ENCODE measurements at places on chromosomes 6 and 20.
A peak's percentile ranks its signal among the peaks of the same experiment; 100 is the strongest.

GRCh38 chr20:34703424-34704176, 544 bp upstream of the TP53INP2 start:
- DNase-seq, result no peak

DNA sequence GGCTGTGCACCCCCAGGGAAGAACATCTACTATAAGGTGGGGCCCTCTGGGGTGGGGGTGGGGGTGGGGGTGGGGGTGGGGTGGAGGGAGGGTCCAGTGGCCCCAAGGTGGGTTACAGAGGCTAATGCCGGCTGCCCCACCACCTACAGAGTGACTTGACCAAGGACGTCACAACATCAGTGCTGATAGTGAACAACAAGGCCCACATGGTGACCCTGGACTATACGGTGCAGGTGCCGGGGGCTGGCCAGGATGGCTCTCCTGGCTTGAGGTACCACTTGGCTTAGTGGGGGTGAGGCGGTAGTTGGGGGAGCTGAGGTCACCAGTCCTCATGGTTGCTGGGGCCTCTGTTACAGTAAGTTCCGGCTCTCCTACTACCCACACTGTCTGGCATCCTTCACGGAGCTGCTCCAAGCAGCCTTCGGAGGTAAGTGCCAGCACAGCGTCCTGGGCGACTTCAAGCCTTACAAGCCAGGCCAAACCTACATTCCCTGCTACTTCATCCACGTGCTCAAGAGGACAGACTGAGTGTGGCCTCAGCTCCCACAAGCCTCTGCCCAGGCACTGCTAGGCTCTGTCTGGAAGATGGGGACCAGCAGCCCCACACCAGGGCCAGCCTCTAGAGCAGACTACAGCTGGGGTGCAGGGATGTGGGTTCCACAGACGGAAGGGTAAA, 2.8 kb downstream of the GNMT start:
- no peak for DNase-seq

- DNase-seq, result no peak
Observed at GRCh38 chr6:2266841-2267240, 21.4 kb upstream of the GMDS start.

DNA sequence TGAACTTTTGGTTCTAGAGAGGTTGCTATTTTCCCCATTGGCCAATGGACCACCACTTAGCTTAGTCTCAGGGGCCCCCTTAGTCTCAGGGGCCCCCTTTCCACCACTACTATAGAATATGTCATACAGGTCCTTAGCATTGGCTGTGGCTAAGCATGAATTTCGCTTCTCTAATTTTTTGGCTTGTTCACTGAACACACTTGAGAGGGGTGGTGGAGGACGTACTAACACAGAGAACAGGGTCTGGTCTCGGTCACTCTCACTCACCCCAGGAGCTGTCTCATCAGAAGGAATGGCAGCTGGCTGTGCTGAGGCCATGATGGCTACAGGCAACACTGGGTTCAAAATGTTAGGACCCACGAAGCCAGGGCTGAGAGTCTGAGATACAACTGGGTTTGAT, 30.3 kb downstream of the ZNF318 start:
- no peak for DNase-seq

- DNase-seq, result peak; percentile 71
Observed at GRCh38 chr6:24283043-24283985, 74.5 kb downstream of the DCDC2 start.

DNA sequence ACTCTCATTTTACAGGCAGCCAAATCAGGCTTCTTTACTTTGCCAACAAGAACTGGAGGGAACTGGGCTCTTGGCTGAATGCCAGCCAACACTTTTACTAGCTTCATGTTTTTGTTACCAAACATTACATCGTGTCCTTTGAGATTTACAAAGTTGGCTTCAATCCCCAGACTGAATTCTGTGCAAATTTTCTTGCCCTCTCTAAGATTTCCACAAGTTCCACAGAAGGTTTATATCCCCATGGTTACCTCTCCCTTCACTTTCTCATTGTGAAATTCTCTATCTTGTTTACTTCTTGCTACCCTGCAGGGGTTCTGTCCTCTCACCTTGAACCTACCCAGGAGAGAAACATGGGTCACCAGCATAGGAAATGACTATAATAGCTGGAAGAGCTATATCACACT, 37.6 kb upstream of the PLCB1 start:
- no peak for DNase-seq

DNA sequence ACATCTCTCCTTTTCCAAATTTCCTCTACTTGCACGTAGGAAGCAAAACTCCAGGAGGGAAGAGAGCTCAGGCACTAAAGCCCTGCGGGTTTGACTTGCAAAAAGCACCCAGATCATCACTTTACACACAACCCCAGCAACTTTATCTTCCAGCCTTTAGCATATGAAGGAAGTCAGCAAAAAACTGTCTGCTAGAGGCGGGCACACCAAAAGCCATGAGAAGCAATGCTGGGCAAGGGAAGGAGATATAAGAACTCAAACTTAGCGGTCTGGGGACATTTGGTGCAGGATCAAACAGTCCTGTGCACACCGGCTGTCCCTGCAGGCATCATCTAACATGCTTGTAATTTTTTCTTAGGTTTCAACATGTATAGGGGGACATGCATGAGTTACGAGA, 113.3 kb downstream of the JPH2 start:
- no peak for DNase-seq

DNA sequence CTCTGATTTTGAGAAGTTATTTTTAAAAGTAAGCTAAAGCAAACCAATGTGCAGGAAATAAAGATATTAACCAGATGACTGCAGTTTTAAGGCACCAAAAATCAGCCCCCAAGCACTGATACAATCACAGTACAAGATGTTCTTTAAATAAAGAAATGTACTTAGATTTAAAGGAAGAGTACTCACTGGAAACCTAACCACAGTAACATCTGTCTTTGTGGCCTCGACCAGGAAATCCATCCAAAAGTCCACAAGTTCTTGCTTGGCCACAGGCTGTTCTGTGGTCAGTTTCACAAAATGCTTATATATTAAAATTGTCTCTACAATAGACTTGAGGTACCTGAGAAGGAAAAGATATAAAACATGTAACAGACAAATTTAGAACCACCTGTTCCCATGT, 105.9 kb upstream of the MAP7 start:
- no peak for DNase-seq

DNA sequence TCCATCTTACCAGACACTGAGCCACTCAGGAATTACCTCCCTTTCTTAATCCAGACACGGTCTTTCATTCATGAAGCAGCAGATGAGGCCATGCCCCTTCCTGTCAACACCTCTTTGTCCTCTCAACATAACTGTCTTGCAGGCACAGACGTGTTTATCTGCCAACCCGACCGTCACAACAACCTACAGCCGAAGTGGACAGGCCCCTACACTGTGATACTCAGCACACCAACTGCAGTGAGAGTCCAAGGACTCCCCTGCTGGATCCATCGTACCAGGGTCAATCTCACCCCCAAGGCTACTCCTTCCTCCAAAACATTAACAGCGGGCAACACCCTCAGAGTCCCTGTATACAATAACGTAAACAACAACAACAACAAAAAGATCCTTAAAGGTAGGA, 30.6 kb upstream of the ULBP3 start:
- no peak for DNase-seq

- no peak for DNase-seq
Observed at GRCh38 chr6:25727028-25727427, 27.5 kb upstream of the SLC17A4 start.

DNA sequence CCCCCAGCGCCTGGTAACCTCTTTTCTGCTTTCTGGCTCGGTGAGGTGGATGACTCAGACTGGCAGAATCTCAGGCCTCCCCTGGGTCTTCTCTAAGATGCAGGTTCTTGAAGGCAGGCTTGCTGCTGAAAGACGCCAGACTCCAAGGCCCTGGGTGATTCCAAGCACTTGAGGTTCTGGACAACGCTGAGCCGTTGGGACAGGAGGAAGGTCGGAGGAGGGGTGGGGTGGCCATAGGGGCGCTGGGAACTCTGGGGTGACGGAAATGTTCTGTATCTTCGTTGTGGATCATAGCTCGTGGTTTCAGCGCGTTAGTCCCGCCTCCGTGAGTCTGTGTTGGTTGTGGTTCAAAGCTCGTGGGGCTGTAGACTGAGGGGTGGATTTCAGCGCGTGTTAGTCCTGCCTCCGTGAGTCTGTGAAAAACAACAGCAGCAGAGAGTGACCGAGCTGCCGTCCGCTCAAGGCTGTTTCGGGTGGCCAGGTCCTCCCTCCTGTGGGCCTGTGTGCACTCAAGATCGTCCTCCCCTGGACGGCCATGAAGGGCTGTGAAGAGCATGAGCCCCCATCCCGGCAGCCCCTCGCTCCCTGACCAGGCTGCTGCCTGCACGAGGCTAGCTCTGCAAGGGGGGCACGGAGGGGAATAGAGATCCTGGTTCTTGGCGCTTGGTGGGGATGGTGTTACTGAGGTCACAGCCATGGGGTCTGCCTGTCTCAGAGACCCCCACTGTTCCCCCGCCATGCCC, 7.7 kb downstream of the NTSR1 start:
- no peak for DNase-seq

DNA sequence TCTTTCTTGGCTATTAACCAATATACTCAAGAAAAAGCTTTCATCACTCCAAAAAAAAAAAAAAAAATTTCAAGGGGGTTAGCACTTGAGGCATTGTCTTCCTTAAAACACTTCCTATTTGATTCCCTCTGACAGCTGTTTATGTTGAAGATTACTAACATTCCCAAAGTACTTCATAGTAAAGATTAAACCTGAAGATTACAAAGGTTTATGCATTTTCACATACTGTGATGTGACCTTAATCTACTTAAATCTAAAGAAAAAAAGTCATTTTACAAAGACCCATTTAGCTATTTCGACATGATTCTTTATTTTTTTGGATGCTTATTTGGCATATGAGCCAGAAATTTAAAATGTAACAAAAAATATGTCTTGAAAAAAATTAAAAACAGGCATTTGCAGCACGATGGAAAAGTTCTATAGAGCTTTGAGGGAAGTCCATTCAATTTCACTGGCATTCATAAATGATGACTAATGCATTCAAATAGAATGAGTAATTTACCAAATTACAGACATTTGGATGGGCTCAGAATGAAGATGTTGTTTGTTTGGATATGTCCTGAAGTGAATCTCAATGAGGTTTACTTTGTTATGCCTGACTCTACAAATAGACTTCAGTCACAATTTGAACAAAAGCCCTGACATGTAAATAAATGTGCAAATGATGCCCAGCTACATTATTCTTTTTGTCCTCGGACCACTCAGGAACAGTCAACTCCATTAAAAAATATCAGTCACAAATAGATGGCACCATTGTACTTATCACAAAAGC, 674.6 kb upstream of the MARCKS start:
- no peak for DNase-seq

DNA sequence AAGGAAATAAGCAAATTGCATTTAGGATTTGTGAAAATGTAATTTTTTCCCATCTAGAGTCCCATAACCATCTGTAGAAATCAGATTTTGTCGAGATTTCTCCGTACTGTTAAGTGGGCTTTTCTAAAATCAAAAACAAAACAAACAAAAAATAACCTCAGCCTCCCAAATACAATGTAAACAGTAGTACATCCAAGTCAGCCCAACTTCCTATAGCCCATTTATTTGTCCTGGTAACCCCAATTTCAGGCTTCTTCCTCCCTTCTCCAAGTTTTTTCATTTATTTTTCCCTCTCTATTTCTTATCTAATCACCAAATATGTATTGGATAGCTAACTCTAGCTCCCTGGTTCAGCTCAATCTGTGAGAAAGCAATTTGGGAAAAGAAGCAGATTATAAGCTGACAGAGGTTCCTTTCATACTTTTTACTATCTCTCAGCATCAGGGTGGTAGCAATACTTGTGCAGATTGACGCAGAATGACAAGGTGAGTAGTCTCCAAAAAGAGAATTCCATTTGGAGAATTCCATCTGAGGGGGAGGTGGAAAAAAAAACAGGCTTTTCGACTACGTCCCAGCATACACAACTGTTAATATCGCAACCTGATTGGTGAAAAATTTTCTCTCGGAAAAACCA, 132.6 kb upstream of the BTN3A2 start:
- no peak for DNase-seq

DNA sequence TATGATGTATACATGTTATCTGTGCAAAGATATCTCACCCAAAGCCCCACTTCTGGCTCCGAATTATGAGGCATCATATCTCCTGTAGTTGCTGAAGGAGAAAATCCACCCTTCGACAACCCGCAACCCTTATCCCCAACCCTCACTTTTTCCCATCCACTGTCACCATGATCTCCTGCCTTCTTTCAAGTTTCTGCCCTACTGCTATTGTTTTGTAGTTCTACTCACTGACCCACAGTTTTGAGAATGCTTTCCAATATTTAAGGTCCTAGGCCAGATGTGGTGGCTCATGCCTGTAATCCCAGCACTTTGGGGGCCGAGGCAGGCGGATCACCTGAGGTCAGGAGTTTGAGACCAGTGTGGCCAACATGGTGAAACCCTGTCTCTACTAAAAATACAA, 22.2 kb downstream of the ADGRF1 start:
- DNase-seq, result no peak

DNA sequence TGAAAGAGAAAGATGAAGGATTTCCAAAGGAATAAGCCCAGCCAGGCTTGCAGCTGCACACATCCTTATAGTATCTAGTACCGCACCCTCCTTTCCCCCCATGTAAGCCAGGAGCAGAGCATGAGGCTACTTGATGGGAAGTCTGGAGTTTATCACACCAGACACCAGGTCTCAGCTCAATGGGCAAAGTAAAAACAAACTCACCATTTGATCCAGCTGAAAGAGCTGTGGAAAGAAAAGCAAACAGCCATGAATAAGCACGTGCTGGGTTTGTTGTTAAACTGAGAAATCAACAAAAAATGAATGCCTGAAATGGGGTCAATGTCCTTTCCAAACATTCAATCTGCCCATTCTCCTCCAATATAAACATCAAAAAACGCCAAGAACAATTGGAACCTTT, 50.6 kb upstream of the MAP7 start:
- no peak for DNase-seq

GRCh38 chr6:108735310-108736001, 112.8 kb upstream of the ARMC2 start:
- no peak for DNase-seq

- DNase-seq, result no peak
Observed at GRCh38 chr20:64080013-64080812, at the start of gene OPRL1. Gene OPRL1, plus strand, starts transcription at chr20:64080082. Its CDS starts 12,639 bp downstream, at chr20:64092721.

- DNase-seq, result no peak
Observed at GRCh38 chr20:40571639-40572038, 117.4 kb downstream of the MAFB start.

DNA sequence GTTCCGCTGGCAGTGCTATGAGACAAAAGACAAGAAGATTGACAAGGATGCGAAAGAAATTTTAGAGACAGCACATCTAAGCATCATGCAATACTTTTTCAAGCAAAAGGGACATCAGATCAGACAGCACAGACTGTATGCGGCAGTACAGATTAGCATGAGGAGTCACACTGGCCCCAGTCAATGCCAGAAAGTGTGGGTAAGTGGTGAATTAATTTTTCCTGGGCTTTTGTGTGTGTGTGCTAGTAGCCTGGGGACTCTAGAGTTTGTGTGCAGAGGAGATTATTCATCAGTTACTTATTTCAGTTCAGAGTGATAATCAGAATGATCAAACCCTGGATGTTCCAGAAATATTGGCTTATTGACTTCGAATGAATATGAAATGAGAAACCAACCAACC, 47.2 kb downstream of the LAMA4 start:
- no peak for DNase-seq

Data from ascending aorta (tissue), 2 donors.